Non-pigmented ciliary epithelial cell (primary cell): ENCODE measurements at places on chromosomes 12 and 14.

DNA sequence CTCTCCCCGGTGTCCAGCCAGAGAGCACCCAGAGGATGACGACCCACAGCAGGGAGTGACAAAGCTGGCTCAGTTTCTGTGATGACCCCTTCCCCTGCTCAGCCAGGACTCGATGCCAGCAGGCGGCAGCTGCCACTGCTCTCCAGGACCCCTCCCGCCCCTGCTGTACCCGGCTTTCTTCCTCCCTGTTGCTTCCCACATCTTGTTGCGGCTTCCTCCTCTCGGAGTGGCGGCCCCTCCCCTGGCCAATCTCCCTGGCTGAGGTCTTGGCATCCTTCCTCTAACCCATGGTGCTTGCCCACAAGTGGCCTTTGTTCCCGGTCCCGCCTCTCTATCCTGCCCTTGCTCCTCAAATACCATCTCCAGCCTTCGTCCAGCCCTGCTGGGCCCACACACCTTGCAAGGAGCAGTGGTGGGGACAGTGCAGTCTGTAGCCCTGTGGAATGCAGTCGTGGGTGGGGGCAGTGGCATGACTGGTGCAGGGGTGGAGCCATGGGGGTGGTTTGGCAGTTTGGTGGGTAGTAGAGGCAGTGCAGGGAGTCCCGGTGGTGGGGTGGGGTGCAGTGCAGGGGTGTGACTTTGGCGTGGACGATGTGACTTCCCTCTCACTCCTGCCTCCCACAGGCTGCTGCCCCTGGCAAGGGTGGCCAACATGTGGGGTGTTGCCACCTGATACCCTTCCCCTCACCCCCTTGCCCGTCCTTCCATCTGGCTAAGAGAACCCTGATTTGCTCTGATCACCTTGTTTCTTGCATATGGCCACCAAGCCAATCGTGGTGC lies 16.3 kb upstream of the BEGAIN start:
- no peak for DNase-seq

GRCh38 chr12:95884998-95885397 lies 26.2 kb downstream of the SNRPF start:
- no peak for DNase-seq

GRCh38 chr14:52052288-52052943 lies 16.4 kb downstream of the NID2 start:
- DNase-seq = no peak

DNA sequence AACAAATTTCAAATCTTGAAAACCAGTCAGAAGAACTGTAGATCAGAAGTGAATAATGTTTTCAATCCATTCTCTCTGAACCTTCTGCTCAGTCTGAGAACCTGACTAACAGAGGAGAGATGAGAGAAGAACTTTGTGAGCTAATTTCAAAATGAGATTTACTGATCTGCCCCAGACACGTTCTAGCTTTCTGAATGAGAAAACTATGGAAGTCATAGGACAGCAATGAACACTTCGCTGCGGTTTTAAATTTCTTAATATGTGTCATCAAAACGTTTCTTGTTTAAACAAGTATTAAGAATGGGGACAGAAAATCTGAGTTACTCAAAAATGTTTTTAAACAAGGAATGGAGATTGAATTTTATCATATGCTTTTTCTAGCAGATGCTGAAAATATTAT lies 66.6 kb upstream of the FAR2 start:
- DNase-seq = no peak

DNA sequence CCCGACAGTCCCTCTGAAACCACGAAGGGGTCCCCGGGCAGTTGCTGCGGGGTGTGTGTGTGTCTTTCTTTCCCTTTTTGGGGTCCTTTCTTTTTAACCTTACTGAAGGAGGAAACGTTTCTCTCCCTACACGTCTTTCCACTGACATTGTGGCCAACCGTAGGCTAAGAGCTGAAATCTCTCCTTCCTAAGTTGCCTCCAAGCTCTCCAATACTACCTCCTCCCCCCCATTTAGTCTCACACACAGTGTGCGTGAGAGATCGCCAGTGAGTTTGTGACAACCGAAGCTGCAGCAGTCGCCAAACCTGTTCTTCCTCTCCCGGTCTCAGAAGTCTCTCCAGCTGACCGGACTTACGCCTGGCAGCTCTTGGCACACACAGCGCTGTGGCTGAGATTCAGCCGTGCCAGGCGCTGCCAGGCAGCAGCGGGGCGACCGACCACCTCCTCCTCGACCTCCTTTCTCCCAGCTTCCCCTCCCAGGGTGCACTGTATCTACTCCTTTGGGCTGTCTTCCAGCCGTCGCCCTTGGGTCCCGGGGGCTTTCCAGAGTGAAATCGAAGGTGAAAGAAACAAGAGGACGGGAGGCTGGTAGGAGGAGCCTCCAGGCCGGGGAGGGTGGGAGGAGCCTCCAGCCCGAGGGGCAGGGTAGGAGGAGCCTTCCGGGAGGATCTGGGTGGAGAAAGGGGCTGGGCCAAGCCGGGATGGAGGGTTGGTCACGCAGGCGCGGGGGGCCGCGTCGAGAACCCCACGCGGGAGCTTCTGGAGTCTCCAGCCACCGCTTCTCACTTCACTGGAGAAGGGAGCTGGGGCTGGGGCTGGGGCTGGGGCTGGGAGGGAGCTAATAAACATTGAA lies at the start of gene TMTC2:
Gene TMTC2 (plus strand): TSS at position 739 of the 853 bp plus-strand sequence.
- DNase-seq = peak; percentile 77

DNA sequence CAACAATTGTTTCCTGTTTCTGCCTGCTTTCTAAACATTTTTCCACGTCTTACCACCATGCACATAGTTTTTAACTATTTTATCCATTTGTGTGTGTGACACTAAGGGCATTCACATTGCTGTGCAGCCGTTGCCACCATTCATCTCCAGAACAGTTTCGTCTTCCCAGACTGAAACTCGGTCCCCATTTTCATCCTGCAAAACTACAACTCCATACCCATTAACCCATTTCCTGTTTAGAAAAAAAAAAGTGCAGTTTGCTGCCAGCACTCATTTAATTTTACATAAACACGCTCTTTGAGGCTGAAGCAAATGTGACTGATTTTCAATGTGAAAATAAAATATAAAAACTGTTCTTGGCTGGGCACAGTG lies 15.5 kb downstream of the UBC start:
- no peak for DNase-seq

- no peak for DNase-seq
Observed at GRCh38 chr12:125968413-125968812, 903.2 kb downstream of the AACS start.

DNA sequence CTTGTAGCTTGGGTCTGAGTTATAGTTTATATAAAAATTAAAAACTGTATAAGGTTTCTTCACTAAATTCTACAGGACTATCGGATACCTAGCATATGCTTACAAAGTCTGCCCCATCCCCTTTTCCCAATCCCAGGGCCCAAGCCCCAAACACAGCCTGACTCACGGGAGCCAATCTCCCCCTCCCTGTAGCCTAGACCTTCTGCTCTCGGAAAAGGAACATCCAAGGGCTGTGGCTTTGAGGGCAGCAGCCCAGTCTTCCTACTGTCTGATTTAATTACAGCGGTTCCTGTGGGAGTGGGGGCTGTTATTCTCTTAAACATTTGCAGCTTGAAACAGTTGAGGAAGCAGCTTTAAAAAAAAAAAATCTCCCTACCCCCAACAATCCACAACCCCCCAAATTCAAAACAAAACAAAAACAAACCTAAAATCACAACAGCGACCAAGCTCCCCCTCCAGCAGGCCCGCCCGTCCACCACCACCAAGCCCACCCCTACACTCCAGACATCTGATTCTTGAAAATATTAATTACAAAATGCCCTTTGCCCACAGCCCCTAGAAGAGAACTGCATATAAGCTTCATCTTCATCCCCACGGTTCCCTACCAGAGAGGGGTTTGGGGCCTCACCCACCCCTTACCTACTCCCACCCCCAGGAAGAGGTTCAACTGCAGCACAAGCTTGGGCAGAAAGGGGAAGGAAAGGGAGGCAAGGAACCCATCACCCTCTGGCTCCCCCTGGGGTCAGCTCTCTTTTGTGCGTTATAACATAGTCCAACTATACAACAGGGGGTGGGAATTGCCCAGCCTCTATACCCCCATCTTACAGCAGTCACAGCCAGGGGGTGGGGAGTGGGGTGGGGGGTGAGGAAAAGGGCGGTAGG lies 1.1 kb upstream of the PRKAG1 start:
- no peak for DNase-seq

- DNase-seq = no peak
Observed at GRCh38 chr14:89242652-89243279, 174.3 kb downstream of the FOXN3 start.

- no peak for DNase-seq
Observed at GRCh38 chr14:26466862-26467261, 131.0 kb downstream of the NOVA1 start.

DNA sequence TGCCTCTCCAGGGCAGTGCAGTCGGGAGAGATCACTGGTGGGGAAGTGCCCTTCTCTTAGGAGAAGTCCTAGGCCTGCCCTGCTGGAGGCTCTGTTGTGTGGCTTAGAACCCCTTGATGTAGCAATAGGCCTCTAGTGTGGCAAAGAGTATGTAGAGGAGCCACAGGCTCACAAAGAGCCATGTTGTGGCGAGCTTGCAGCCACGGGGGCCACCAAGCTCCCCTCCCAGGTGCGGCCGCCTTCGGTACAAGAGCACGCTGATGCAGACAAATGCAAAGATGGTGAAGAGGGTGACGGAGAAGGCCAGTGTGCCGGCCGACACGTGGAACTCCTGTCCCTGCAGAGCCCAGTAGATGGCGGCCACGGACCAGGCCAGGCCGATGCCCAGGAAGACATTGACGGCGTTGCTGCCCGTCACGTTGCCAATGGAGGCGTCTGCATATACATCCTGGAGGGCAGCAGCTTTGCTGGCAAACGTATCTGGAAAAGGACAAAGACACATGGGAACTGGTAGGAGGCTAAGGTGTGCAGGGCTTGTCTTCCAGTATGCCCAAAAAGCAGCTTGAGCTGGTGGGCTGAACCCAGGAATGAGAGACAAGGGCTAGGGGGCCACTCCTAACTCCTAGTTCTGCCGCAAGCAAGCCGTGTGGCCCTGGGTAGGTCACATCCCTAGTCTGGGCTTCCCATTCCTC lies 142.8 kb downstream of the SLC8A3 start:
- DNase-seq = peak; percentile 14

DNA sequence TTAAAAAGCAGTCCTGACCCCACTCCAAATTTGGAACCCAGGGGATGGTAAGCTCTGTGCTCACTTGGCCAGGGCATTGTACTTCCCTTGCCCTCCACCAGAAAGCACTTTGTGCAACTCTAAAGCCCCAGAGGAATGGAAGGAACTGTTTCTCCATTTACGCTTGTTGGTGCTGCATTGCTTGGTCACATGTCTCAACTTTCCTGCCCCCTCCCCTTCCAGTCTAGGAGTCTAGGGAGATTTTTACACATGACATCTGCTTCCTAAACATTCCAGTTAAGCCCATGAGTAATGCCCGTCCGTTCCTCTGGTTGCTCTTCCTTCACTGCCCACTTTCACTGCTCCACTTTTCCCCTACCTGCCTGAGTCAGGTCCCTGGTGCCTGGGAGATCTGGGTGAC lies 92.6 kb upstream of the MAP1LC3B2 start:
- no peak for DNase-seq

- no peak for DNase-seq
Observed at GRCh38 chr12:88309546-88309945, 167.4 kb downstream of the TMTC3 start.

DNA sequence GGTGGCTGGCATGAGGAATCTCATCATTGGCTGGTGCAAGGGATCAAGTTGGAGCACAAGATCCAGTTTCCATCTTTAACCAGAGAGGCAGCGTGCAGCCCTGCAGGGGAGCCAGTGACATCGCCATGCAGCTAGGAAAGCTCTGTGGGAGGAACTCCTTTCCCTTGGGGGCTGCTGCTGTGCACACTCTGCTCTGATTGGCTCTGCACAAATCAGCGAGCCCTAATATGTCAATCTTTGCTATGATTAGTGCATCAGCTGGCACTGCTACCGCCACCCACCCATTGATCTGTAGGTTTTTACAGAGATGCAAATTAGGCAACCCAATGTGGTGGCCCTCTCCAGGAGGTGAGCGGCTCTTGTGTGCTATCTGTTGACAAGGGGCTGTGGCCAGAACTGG lies 262.6 kb downstream of the PCNX1 start:
- no peak for DNase-seq

DNA sequence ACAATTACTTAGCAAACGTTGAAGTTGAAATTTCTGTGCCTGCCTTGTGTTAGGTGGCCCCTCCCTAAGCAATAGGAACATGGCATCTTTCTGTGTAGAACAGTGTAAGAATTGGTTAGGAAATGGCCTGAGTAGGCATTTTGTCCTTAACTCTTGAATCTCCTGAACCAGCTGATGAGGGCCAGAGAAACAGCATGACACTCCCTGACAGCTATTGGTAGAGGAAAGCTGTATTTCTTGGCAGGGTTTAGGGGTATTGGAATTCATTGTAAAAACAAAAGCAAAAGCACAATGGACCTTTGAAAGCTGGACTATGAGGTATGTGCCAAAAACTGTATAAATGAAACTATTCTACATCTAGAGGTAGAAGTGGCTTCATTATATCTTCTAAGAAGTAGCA lies 40.6 kb upstream of the LRTM2 start:
- DNase-seq = no peak
